ENCODE measurements at places on chromosomes 16 and 17.

GRCh38 chr16:88539652-88540345 lies 30.4 kb upstream of the ZC3H18 start:
- DNase-seq, result no peak

DNA sequence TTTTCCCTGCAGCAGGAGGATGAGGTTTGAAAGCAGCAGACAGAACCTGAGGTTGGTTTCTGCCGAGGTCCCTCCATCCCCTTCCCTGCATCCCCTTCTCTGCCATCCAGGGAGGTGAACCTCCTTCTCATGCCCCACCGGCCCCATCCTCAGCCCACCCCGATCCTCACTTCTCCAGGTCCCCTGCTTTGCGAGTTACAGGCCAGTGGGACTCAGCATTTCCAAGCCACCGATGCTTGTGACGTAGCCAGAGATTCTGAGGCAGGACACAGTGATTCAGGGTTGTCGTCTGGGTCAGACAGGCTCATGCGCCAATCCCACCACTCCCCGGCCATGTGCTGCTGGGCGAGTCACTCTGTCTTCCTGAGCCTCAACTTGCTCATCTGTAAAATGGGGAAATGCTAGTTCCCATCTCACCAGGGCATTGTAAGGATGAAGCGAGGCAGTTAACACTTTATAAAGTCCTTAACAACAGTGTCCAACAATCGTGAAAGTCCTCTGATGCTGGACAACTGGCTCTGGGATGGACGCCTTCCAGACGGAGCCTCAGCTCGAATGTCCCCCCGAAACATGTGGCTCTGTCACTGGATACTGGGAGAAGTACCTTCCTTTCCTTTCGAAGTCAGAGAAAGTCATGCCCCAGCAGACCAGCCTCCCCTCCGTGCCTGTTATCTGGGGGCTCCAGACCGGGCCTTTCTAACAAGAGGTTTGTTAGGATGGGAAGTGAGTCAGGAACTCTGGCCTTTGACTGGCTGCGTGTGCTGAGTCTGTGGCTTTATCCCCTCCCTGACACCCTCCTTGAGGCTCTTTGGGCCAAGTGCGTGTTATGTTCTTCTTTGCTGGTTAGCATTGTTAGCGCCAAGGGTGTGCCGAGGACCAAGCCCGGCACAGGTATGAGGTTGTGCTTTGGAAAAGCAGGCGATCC lies 21.9 kb downstream of the SEC14L5 start:
- DNase-seq, result no peak

DNA sequence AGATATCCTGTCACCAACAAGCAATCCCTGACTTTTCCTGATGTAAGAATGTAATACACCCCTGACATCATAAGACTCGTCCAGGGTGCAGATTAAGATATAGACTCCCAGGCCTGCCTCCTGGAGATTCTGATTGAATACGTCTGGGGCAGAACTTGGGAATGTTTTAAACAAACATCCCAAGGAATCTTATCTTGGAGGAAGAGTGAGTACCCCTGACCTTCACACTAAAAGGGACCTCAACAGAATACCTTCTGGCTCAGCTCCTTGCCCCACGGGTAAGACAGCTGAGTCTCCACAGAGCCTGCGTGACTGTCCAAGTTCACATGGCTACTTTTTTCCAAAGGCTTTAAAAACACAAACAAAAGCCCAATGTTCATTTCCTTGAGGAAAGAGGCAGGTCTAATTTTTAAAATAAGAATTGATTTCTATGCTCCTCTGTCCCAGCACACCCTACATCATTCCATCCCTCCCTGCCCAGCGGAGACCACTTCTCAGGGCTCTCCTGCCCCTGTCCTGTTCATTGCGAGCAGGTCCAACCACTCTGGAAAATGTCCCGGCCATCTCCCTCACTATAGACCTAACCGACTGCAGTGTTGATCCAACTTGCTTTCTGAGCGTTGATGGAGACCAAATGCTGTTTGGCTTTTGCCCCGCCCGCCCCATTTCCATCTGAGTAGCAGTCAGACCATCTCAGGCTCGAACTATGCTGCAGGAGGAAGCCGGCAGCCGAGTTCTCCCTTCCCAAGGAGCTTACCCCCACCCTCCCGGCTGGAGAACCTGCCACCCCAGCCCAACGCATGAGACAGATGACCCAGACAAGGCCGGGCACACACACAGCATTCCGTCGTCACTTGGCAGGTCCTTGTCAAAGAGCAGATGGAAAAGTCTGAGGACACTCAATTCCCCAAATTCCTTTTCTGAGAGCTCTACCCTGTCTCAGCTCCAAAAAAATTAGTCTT lies 44.1 kb upstream of the MYH10 start:
- DNase-seq, result no peak

GRCh38 chr16:46836534-46837530 lies 5.9 kb upstream of the C16orf87 start:
- DNase-seq, result no peak

- DNase-seq, result no peak
Observed at GRCh38 chr17:78314683-78315354, 45.1 kb downstream of the SOCS3 start.

DNA sequence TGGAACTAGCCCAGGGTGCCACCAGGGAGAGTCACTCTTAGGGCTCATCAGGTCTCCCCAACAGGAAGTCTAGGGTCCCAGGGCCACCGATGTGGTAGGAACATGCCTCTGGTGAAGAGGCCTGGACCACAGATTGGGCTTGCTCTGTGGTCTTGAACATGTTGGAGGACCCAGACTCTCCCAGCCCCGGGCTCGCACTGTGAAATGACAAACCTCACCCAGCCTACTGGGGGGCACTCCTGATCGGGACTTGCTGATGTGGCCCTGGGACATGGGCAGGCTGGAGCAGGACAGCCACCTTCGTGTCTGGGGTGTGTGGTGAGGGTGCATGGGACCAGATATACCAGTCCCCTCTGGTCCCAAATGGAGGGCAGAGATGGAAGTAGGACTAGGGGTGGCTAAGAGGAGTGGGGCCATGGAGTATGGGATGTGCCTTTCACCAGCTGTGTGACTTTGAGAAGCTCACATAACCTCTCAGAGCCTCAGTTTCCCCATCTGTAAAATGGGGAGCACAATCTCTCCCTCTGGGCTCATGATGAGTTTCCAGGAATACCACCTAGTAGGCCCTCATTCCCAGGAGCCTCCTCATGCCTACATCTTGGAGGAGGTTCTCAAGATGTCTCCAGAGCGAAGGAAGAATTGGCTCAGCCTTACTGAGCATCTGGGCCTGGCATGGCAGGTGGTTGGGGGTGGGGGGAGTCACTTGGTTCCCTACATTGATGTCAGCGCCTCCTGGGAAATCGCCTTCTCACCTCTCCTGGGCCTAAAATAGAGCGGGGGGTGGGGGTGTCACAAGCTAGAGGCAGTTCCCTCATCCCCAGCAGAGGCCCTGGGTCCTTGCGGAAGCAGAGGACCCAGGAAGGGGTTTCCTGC lies 1.5 kb upstream of the ADAM11 start:
- no peak for DNase-seq

GRCh38 chr16:86449446-86450095 lies 60.8 kb upstream of the FOXF1 start:
- no peak for DNase-seq

GRCh38 chr17:17994271-17995069 lies 21.8 kb downstream of the DRC3 start:
- DNase-seq, result no peak

DNA sequence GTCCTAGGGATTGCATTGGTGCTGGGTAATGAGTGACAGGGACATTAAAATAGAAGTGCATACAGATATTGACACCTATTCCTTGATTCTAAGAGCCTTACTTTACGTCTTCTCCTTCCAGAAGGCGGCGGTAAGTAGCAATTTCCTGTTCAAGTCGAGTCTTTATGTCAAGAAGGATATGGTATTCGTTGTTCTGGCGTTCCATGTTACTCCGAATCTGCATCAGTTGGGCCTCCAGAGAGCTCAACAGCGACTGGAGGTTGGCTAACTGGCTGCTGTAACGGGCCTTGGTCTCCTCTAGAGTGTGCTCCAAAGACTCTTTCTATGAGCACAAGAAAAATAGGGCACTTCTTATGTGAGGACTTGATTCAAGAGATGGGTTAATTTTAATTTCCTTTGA lies 7.0 kb downstream of the KRT20 start:
- no peak for DNase-seq

DNA sequence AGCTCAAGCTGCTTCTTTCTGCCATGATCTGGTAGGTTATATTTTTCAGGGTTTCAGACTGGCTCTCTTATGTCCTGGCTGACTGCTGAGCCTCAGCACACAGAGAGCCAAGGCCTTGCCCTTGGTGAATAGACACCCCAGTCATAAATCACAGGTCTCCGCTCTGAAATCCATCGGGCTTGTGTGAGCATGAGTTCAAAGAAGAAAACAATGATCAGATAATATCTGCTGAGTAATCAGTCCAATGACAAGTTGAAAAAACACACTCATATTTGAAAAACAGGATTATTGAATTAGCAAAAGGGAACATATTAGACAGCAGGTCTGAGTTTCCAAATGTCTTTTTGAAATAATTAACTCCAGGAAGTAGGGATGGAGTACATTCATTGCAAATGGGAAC lies 51.1 kb upstream of the NDRG4 start:
- DNase-seq, result no peak

DNA sequence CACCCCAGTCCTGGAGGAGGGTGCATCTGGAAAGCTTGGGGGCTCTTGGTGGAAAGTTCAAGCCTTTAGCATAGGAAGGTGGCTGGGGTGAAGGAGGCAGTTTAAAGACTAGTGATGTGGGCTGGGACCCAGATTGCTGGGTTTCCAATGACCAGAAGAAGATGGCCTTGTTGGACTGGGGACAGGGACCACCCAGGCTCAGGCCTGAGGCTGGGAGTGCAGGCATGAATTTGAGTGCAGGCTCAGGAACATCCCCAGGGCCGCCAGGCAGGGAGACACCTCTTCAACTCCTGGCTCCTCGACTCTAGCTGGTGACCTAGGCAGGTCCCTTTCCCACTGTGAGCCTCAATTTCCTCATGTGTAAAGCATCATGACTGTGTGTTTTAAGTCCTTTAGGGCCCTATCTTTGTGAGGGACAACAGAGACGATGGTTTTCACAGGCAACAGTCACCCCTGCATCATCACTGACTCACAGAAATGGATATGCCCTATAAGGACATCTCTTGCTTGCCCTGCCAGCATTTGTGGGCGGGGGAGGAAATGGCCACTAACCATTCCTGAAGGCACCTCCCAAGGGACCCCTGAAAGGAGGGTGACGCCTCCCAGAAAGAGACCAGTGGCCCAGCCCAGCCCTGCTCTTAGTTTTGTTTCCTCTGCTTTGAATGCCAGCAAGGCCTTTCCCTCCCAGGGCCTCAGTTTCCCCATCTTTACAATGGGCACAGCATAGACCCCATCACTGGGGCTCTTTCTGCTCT lies 11.1 kb downstream of the NLRC5 start:
- DNase-seq, result no peak

DNA sequence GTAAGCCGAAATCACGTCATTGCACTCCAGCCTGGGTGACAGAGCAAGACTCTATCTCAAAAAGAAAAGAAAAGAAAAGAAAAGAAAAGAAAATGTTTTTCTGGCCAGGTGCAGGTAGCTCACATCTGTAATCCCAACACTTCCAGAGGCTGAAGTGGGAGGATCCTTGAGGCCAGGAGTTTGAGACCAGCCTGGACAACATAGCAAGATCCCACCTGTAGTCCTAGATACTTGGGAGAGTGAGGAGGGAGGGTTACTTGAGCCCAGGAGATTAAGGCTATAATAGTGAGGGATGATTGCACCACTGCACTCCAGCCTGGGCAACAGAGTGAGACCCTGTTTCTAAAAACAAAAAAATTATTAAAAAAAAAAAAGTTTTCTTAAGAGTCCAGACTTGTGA lies 2.5 kb upstream of the ATP5MC1 start:
- DNase-seq, result no peak

DNA sequence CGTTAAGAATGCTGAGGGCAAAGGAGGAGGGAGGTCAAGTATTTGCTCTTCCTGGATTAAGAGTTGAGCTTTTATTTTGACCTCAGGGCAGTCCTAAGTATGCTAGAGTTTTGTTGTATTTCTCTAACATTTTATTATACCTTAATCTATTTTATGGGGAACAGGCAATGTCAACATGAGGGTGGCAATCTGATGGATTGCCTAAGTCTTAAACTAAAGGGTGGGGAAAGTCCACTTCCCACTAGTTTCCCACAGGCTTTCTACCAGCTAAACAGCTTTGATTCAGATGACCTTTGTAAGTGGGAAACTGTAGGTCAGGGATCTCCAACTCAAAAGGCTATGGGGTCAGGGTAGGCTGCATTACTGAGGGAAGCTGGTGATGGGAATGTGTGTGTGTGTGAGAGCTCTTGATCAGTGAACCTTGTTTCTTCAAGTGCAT lies 24.9 kb downstream of the HSD17B2 start:
- no peak for DNase-seq

DNA sequence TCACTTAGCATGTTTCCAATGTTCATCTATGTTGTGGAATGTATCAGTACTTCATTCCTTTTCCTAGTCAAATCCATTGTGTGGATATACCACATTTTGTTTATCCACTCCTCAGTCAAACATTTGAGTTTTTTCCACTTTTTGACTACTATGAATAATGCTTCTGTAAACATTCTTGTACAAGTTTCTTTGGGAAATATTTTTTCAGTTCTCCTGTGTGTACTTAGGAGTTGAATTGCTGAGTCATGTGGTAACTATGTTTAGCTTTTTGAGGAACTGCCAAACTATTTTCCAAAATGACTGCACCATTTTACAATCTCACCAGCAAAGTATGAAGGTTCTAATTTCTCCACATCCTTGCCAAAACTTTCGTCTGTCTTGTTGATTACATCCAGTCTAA lies 223.7 kb upstream of the AXIN2 start:
- DNase-seq, result no peak

All from NCI-H1417 treated with DMSO at 0.1 percent for 48 hours (cell line).